ENCODE measurements at places on chromosomes 4 and X.

GRCh38 chr4:30836231-30836630 lies 116.1 kb downstream of the PCDH7 start:
- DNase-seq = no peak

GRCh38 chr4:74315376-74315775 lies 7.1 kb downstream of the EPGN start:
- DNase-seq = no peak

DNA sequence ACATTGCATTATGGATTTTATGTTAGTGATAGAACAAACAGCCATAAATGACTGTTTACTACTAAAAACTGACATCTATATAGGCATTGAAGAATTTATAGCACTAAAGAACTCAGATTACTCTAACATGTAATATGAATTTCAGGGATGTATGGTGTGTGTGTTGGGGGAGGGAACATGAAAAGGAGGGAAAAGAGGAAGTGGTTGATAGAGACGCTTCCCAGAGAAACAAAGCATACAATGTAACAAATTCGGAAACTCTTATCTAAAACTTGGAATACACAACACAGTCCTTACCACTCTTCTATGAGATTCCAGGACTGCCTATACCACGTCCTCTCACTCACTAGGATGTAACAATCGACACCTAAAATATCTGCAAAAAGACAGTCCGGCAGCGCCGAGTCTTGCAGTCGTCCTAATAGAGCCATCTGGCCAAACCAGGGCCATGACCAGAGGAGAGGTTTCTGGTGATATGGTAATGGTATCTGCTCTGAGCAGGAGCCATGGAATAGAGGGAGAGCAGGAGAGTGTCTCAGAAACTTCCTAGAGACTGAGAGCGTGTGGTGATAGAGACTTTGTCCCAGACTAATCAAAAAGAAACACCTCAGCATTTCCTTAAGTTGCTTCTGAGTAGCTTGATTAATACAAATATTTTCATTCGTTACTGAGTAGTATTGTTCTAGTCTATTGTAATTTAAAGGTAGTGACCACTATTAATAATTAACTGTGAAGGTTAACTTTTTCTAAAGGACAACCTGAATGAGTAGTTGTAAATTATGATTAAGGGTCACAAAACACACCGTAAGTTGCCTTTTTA lies 251.9 kb upstream of the ETNPPL start:
- no peak for DNase-seq

DNA sequence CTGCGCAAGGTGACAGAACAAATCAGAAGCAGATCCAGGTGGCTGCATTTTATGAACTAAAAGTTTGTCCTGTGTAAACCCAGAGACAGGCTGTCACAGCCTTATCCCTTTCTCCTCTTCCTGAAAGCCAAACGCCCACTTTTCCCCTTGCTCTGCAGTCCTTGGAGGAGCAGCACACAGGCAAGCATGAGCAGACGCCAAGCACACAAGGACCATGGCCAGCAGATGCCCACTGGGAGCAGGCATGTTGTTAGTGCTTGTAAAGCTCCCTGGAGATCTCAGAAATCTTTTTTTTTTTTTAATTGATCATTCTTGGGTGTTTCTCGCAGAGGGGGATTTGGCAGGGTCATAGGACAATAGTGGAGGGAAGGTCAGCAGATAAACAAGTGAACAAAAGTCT lies 11.5 kb upstream of the HOPX start:
- DNase-seq = no peak

GRCh38 chr4:40923316-40924095 lies 173.8 kb downstream of the NSUN7 start:
- no peak for DNase-seq

DNA sequence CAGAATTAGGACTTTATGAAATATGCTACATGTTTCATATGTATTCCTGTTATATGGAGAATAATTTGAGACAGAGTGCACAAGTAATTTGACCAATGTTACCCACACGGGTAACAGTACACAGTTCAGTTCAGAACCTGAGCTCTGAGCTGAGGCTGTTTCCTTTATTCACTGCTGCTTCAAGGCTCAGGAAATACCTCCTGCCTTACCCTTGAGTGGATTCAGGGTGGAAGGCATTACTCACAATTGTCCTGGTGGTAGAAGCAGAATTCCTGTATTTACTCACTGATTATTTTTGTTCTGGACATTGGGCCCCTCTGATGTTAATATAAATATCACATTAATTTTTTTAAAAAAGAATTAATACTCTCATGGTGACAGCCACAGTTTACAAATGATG lies 73.5 kb upstream of the CAMK2D start:
- no peak for DNase-seq

- DNase-seq = no peak
Measured at GRCh38 chr4:148053298-148054003, 321.6 kb downstream of the ARHGAP10 start.

- DNase-seq = peak; percentile 34
Measured at GRCh38 chrX:49001521-49002090, 458 bp downstream of the GRIPAP1 start.

DNA sequence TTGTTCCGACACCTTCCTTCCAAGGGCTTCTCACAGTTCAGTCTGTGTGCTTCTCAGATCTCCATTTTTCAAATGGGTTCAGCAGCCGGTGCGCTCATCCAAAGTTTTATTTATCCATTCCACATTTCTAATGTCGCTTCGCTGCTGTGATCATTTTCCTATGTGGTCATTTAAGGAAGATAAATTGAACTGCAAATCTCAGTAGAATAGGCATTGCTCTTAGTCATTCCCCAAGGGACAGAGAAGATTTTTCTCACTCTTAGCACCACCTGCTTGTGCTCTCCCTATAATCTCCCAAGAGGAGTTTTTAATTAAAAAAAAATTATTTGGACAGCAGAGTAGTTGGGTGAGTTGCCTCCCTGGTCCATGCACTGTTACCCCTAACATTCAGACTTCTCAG lies 278.9 kb upstream of the GATB start:
- DNase-seq = no peak

DNA sequence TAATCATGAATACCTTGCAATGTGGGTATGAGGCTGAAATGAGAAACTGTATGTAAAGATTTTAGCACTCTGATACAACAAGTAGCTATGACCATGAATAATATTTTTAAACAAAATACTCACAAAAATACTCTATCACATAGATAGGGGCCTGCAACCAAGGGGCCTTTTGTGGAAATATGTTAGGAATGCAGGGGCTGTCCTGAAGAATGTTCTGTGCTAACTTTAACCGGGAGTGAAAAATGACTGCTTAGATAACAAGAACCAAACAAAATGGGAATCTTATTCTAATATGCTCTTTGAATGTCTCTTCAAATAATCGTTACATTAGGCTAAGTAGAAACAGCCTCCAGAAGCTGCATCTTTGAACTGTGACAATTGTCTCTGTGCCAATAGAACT lies 37.9 kb upstream of the GYPA start:
- DNase-seq = no peak

DNA sequence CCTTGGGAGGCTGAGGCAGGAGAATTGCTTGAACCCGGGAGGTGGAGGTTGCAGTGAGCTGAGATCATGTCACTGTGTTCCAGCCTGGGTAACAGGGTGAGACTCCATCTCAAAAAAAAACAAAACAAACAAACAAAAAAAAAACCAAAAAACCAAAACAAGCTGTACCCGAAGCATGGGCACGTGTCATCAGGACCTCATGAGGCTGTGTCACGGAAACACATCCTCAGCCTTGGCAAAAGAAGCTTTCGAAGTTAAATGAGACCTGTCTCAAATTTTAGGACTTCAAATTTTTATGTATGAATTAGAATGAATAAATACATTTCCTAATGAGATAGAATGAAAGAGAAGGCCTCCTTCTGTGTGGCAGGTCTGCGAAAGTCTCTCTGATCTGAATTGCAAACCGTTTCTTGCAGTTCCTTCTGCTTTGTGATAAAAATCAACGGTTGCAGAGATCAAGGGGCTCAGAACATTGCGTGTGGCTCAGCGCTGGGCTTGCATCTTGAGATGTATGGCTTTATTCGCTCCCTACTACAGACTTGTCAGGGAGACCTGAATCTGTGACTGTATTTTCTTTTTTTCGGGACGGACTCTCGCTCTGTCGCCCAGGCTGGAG lies 19.5 kb upstream of the CRLF2 start:
- DNase-seq = no peak

DNA sequence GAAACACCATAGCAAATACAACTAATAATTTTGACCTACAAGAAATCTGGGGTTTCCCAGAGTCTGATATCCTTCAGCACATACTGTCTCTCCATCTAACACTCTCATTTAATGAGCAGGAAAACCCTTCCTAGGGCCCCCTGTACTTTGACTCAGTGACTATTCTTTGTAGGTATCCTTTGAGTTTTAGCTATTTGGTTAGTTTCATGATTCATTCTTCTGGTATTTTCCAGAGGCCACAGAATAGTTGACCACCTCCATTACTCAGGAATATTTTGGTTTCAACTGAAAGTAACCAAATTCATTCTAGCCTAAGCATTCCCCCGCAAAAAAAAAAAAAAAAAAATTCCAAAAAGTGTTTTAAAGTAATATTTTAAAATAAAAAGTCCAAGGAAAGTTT lies 140.0 kb downstream of the IDS start:
- no peak for DNase-seq

DNA sequence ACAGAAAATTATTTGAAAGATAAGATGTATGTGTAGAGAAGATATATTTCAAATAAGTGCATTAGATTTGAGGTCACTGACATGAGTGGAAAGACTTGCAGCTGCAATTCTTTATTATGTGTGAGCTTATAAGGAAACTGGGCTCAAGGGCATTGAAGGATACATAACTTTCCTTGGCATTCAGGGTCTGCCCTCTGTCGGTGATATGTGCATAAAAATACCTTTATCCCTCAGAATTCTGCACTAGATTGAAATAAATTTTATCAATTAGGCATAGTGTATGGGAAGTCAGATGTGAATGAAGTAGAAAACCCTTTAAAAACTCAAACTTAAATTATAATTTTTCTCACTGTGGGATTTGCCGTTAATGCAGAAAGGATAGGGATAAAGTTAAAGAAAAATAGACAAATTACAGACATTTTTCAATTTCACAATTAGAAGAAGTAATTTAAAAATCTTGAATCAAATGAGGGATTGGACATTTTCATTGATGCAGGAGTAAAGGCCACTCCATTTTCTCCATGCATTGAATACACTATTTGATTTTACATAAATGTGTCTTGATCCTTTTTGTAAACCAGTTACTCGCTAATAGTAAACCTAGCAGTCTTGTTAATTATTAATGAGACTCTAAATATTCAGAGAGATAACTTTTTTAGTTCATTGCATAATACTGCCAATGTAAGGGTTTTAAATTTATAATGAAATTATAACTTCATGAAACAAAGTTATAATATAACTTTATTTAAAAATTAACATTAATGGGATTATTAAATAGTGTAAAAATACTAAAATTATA lies 21.0 kb upstream of the ETNPPL start:
- DNase-seq = no peak
